ENCODE measurements at places on chromosomes 3 and 15.

DNA sequence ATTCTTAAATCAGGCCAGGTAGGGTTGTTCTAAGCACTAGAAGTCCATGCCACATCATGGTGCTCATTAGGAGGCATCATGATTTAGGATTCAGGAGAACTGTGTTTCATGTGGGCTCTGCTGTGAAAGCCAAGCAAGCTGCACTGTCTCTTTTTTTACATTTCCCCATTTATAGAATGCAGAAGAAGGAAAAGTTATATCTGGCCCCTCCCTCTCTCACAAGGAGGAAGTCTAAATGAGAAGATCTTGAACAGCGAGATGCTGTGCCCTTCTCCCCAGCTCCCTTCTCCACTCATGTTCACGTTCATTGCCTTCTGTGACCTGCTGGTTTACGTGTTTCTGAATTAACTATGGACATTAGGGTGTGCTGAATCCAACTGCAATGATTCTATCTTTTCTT lies 178.5 kb upstream of the RASGRP1 start:
- no peak for DNase-seq

GRCh38 chr15:50280271-50280670 lies 14.7 kb upstream of the HDC start:
- DNase-seq: no peak

DNA sequence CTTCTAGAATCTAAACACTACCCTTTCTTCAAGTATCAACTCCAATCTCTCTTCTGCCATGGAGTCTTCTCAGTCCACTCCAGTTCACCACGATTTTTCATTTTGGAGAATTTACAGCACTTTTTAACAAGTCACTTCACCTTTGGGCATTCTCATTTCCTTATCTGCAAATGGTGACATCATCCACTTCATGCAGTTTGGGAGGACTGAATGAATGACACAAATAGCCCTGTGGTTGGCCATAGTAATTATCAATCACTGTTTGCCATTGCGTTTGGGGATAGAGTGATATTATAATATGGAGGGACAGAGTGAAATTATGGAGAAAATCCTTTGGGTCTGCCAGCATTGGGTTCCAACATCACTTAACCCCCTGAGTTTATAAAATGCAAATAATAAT lies 38.0 kb upstream of the TM4SF1 start:
- no peak for DNase-seq

- DNase-seq: no peak
Observed at GRCh38 chr3:192079098-192079497, 618.1 kb downstream of the PYDC2 start.

GRCh38 chr3:108838436-108838835 lies 15.8 kb downstream of the TRAT1 start:
- peak; percentile 41 for DNase-seq

GRCh38 chr15:64222573-64223366 lies 59.9 kb upstream of the PPIB start:
- DNase-seq: no peak
